ENCODE measurements at places on chromosomes 1 and 21.

DNA sequence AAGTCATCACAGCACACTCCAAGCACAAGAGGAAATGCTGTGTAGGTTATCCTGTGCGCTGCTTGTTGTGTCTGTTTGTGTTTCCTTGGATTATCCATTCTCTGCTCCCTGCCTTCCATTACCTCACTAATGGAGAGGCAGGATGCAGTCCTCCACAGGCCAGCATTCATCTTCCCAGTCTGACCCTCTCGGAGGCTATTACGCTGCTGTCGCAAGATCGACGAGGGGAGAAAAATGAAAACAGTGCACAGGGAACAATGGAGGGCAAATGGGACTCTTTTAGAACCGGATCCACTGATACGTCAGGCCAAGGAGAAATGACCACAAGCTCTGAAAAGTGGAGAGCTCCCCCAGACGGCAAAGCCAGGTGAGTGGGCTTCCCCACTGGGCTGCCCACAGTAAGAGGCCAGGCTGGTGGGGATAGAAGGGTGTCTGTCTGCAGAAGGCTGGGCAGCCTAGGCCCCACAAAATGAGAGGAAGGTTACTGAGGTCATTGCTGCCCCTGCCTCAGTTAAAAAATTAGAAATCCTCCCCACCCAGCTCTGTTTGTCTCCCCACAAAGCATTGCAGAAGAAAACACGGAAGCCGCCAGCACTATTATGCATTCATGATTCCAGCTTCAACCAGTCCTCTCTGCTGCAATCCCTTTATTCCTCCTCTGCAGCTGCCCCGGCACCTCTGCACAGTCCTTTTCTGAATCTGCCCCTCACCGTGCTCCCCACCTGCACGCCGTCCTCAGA lies 21.7 kb downstream of the LRRN2 start:
- DNase-seq = no peak

DNA sequence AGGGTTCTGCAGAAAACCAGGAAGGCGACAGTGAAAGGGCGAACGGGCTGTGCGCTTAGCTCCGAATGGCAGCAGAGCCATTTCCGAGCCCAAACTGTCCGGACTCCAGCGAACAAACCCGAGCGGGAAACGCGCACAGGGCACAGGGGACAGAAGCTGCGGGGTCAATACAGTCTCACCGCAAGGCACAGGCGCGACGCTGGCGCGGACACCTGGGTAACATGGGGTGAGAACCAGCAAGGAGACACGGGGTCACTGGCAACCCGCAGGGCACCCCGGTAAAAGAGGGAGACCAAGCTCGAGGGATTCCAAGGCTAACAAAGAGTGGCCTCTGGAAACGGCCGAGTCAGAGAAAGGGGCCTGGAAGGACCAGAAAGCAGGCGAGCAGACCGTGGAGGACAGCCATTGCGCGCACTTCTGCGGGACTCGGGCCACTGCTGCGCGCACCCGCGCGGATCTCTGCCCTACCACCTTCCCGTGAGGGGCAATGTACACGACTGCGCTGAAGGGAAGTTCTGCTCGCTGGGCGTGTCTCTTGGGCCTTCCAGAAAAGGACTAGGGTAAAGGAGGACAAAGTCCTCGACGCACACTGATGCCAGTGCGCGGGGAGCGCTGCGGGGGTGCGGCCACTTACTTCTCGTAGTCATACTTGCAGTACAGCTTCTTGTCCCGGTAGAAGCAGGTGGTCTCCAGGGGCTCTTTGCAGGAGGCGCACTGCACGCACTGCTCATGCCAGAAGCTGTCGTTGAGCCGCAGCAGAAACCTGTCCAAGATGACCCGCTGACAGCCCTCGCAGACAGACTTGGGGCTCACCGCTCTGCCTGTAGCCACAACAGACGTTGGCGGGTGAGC lies 3.8 kb downstream of the LMX1A start:
- DNase-seq = no peak

DNA sequence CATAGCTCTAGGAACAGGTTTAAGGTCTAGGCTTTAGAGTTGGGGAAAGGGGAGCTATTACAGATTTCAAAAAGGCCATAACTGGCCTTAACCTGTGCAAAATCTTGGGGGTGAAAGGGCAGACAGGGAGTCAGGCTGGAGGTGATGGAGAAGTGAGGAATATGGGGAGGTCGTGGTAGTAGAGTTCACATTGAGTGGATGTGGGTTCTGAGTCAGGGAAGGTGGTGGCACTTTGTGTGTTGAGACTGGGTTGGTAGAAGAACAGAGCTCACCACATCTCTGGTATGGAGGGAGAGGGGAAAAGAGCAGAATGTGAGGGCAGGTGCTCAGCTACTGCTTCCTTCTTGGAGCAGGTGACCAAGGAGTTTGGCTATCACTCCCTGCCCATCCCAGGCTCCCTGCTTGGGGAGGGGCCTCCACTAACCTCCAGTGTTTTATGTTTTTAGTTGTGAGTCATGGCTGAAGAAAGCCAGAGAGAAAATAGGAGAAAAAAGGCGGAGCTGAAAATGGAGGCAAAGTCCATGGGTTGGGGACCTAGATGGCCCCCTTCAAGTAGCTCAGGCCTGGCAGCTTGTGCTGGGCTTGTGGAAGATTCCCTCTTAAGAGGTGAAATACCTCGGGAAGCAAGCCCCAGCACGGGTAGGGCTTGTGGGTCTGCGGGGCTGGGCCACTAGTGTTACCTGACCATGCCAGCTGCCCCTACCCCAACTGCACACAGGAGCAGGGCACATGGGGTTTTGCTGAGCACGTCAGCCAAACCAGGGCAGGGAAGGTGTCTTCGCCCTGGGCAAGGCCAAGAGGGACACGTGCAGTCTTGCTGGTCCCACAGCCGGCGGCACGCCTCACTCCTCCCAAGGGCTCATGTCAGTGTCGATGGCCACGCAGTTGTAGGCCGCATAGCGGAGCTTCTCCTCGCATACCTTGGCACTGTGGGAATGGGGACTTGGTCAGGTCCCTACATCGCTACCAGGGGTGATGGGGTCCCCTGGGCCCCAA lies 8.2 kb downstream of the HECTD3 start:
- DNase-seq = no peak

- no peak for DNase-seq
Observed at GRCh38 chr1:63601061-63601460, 7.8 kb downstream of the PGM1 start.

DNA sequence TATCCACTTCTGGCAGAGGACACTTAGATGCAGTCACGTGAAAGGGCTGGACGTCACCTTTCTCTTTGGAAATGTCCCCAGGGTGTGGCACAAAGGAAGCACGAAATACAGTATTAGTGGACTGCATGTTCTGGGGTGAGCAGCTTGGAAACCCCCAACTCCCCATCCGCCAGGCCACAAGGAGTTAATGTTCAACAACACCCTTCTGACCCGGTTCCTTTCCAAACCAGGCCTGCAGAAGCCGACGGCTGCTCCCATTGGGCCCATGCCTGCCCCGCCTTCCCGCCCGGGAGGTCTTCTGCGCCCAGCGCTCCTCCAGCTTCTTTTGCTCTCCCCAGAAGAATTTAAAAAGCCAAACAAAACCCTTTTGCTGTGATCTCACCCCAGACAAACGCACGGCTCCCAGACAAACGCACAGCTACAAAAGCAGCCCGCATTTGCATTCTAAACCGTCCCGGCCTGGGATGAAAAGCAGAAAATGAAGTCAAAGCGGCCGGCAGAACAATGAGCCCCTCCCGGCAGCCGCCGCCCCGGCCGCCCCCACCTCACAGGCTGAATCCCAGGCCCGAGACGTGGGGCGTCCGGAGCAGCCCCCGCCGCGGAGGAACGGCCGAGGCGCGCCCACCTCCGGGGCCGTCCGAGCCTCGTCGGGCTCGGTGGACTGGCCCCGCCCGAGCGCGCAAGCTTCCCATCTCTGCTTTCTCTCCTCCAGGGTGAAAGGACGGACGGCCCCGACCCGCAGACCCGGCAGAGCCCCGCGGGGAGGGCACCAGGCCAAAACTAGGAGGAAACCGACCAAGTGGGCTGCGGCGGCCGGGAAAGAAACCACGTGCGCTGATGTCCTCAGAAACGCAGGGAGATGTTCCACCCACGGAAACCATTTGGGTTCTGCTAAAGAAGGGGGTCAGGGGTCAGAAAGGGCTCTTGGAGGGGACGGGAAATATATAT lies 101.9 kb downstream of the PLPP3 start:
- DNase-seq = no peak

DNA sequence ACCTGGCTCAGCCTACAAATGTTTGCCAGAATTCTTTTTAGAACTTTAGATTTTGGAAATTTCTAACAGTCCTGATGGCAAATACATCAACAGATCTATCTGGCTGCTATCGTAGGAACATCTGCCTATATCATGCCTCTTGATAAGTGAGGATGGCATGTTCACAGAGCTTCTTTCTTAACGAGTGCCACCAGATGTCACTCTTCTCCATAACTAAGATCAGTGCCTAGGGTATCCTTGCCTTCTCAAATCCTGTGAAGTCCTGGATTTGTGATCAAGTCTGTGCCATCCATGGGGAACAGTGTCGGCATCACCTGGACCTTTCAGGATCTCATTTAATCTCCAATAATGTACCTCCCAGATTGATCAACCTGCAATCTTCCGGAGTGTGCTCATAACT lies 36.5 kb upstream of the CD5L start:
- no peak for DNase-seq

- no peak for DNase-seq
Observed at GRCh38 chr1:77888781-77889642, 588 bp downstream of the NEXN start.

DNA sequence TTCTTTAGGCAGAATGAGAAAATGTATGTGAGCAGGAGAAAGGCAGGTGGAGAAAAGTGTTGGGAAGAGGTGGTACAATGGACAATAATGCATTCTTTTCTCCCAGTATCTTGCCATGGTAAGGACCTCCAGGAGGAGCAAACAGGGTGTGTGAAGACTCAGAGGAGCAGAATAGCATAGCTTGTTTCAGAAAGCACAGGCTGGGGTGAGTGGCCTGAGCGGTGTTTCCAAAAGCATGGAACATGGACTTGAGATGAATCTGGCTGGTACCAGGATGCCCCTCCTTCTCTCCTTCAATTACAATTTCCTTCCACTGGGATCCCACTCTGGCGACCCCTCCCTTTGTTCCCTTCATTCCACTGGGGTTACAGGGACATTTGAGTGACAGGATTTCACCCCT lies 123.4 kb upstream of the TNR start:
- no peak for DNase-seq

DNA sequence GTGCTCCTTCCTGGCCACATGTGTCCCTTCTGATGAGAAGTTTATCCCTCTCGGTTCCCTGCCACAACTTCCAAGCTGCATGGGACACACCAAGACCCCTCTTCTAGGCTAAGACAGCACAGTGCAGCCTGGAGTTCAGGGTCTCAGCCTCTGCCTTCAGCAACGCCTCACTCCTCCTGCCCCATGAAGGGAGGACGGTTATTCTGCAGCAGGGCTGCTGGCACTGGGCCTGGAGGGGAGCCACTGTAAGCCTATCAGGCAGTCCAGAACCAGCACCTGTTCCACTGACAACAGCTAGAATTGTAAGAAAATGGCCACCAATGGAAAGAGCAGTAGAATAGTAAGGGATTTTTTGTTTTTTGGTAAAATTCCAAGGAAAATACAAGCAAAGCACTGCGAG lies 72.3 kb downstream of the GALNT2 start:
- no peak for DNase-seq

GRCh38 chr1:110856410-110856809 lies 16.5 kb upstream of the CD53 start:
- no peak for DNase-seq

DNA sequence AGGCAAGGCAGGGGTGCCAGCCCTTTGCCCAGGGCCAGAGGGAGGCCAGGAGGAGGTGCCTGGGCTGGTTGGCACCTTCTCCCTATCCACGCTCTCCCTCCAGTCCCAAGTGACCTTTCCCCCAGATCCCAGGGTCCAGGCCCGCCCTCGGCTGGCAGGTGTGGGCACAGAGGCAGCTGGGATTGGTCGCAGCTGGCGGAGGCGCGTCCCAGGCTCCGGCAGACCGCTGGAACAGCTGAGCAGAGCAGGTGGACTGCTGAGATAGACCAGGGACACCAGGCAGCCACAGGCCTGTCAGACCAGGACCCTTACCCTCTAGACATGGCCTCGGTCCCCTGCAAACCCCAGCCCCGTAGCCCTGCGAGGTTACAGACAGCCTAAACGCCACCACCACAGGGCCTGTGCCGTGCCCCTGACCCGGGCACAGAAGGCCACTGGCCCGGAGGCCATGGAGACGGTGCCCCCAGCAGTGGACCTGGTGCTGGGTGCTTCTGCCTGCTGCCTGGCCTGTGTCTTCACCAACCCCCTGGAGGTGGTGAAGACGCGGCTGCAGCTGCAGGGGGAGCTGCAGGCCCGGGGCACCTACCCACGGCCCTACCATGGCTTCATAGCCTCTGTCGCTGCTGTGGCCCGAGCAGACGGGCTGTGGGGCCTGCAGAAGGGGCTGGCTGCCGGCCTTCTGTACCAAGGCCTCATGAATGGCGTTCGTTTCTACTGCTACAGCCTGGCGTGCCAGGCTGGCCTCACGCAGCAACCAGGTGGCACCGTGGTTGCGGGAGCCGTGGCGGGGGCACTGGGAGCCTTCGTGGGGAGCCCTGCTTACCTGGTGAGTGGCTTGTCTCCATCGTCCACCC lies at the start of gene SLC25A34:
SLC25A34 (plus strand) TSS at position 221 of the 854 bp plus-strand sequence; CDS start at position 449, 228 bp downstream.
- DNase-seq = no peak

- no peak for DNase-seq
Observed at GRCh38 chr21:27545754-27546349, 579.0 kb upstream of the ADAMTS5 start.

DNA sequence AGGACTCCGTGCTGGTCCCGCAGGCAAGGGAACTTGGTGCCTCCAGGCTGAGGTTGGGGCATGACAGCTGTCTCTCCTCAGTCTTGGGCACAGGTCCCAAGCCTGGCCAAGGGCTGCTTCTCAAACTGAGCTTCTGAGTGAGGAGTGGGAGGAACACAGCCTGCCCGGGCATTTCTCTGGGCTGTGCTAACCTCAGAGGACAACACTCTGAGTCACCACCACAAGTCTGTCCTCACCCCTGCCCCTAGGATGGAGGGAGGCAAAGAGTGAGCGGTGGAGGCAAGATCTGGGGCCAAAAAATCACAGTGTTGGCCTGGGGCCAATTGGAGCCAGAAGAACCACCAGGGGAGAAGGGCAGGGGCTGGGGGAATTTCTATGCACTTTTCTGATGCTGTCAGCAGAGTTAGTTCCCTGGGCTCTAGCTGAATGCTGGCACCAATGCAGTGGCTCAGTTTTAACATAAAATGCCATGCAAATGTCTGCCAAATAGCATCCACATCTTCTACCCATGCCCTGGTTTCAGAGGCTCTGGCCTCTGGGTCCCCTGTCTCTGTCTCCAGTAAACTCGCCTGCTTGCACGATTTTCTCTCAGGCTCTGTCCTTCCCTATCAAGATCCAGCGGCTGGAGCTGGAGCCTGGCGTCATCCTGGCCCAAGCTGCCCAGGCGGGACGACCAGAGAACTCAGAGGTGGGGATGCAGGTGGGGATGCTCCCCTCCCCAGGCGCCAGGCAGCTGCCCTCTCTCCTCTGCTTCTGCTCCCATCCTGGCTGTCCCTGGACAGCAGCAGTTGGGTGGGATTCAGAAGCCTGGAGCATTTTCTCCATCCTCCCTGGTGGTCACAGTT lies 11.0 kb upstream of the CDK18 start:
- no peak for DNase-seq

- DNase-seq = no peak
Observed at GRCh38 chr1:89298461-89298860, 25.8 kb upstream of the GBP5 start.

GRCh38 chr1:99264201-99265021 lies at the start of gene PLPPR4:
Gene PLPPR4, plus strand, starts transcription at chr1:99264492. Its CDS starts 102 bp downstream, at chr1:99264594.
- no peak for DNase-seq
